ENCODE measurements at places on chromosomes 5 and 9.

DNA sequence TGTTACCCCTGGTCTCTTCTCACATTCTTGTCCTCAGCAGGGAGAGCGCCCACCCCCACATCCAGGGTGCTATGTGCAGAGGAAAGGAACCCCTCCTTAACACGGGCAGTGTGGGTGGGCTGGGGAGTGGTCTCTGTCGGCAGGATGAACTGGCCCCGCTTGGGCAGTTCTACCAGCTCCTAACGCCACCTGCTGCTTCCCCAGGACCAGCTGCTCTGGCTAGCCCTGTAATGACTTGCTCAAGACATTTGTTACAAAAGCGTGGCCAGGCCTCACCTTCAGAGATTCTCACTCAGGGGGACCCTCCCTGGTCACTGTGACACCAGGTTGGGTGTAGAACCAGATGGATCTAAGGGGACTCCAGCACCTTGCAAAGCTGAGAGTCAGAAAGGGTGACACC is 82.4 kb downstream of the HMCN2 start:
- DNase-seq, result no peak

DNA sequence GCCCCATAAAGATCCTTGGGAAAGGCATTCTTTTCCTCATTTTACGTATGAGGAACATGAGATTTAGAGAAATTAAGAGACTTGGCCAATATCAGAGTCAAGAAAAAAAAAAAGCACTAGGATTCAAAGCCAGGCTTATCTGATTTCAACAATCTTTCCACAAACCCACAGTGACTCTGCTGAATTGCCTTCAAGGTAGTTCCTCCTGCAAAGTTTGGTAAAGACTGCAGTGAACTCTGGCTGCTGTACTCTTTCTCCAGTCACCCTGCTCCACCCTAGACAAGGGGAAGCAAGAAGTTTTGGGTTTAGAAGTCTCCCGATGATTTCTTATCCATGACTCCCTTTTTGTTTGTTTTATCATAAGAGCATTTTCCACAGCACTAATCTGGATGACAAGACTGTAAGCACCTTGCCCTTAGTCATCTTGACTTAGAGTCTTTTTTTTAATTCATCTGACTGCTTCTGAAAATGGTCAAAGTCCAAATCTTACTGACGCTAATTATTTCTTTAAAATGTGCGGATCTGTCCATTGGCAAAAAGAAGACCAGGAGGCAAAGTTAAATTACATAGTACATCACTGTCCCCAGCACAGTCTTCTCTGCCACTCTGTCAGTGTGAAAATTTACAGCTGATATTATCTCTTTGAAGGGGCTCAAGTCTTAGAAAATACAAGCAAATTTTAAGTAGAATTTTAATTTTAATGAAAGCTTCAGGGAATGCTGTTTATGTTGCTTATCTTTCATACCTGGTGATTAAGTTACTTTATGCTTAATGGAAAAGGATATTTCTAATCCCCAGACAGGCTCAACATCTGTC is 180.1 kb downstream of the TTLL11 start:
- DNase-seq, result no peak

DNA sequence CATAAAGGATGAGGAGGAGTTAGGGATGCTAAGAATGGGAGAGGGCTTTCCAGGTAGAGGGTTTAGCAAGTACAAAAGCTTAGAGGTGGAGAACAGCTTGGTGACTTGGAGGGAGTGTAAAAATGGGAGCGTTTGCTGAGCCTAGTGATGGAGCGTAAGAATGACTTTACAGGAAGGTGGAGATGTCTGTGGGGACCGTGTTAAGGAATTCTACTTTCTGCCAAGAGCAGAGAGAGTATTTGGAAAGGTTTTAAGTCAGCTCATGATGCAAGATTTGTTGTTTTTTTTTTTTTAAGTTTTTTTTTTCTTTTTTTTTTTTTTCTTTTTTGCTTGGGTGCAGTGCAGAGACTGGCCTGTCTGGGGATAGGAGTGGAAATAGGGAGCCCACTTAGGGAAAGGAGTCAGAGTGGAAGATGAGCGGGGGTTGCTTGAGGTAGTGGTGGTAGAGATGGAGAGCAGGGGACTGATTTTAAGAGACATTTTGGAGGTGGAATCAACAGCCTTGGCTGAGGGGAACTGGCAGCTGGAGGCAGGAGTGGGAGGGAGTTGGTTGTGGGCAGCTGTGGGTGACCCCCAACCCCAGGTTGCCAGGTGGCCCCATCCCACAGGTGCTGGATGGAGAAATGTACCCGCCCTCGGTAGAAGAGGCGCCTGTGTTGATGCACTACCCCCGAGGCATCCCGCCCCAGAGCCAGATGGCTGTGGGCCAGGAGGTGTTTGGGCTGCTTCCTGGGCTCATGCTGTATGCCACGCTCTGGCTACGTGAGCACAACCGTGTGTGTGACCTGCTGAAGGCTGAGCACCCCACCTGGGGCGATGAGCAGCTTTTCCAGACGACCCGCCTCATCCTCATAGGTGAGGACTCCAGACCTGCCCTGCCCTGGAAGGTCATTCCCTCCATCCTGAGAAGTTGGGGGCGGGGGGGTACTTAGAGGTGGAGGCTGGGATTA is 12.4 kb downstream of the PTGS1 start:
- DNase-seq, result no peak

- no peak for DNase-seq
These were observed 4.8 kb downstream of the FIBCD1 start for GRCh38 chr9:130934246-130934645.
